Naive thymus-derived CD4-positive, alpha-beta T cell (primary cell): ENCODE measurements at places on chromosomes 11 and 22. TPM values are rescaled to one million over a fixed set of nuclear protein-coding genes. Genes with fewer than 3 reads are reported as not detected.

The MMP1 gene
- not detected in 2 replicates for total RNA-seq

The TEX54 gene
- not detected in 2 replicates for total RNA-seq

The C11orf54 gene
- 16.4 TPM for total RNA-seq

The OR6T1 gene
- total RNA-seq, result not detected

The SLC25A18 gene
- not detected in 2 replicates for total RNA-seq

The IL17REL gene
- not detected in 2 replicates for total RNA-seq

The TMA7B gene
- total RNA-seq, result 12.8 TPM

The SLC5A1 gene
- total RNA-seq, result not detected

The VPREB1 gene
- total RNA-seq, result not detected

The APOA1 gene
- total RNA-seq, result 0.20 and 0.24 TPM in 2 replicates

The SLC22A9 gene
- total RNA-seq, result not detected

The TMEM45B gene
- total RNA-seq, result 36.2 TPM

The SELENOM gene
- 71.5 TPM for total RNA-seq

The PKDREJ gene
- total RNA-seq, result not detected

The DDTL gene
- total RNA-seq, result 3.3 TPM

The PHLDA2 gene
- total RNA-seq, result 2.5 TPM

The IGSF9B gene
- total RNA-seq, result 17.6 TPM

The PLCB3 gene
- total RNA-seq, result 12.1 and 14.1 TPM in 2 replicates

The TTC36 gene
- total RNA-seq, result 1.1 TPM

The ABCC8 gene
- not detected for total RNA-seq

The TRIM77 gene
- total RNA-seq, result not detected in 2 replicates

The RTL10 gene
- total RNA-seq, result 18.2 and 20.2 TPM in 2 replicates

The SCT gene
- total RNA-seq, result not detected in 2 replicates

The LMO2 gene
- total RNA-seq, result 40.4 TPM

The SMC1B gene
- not detected for total RNA-seq

The KCNQ1 gene
- total RNA-seq, result 41.4 TPM

The NARS2 gene
- total RNA-seq, result 17.6 and 19.7 TPM in 2 replicates

The PLAAT5 gene
- total RNA-seq, result not detected in 2 replicates

The ZNF215 gene
- total RNA-seq, result 0.57 TPM

The GRAMD1B gene
- 10.0 TPM for total RNA-seq

The GAS2 gene
- 3.5 TPM for total RNA-seq

The GGTLC3 gene
- total RNA-seq, result not detected

The DBX1 gene
- not detected for total RNA-seq

The VSTM5 gene
- total RNA-seq, result not detected

The PLAAT2 gene
- total RNA-seq, result not detected

The OR2AG2 gene
- 0.10 and 0.15 TPM in 2 replicates for total RNA-seq

The MCAM gene
- 0.46 TPM for total RNA-seq

The CARD18 gene
- total RNA-seq, result not detected

The SMTNL1 gene
- not detected for total RNA-seq

The NOL12 gene
- total RNA-seq, result 46.4 TPM

The XKR3 gene
- total RNA-seq, result not detected

The GTSE1 gene
- total RNA-seq, result 0.61 TPM

The B3GAT1 gene
- 0.08 TPM for total RNA-seq

The TMEM151A gene
- not detected for total RNA-seq

The CCDC87 gene
- not detected for total RNA-seq

The LGR4 gene
- total RNA-seq, result 0.49 TPM

The C1QTNF5 gene
- total RNA-seq, result not detected in 2 replicates

The PARVG gene
- total RNA-seq, result 173 TPM

The FAM118A gene
- 216 TPM for total RNA-seq
